ENCODE measurements at places on chromosomes 4 and X.

DNA sequence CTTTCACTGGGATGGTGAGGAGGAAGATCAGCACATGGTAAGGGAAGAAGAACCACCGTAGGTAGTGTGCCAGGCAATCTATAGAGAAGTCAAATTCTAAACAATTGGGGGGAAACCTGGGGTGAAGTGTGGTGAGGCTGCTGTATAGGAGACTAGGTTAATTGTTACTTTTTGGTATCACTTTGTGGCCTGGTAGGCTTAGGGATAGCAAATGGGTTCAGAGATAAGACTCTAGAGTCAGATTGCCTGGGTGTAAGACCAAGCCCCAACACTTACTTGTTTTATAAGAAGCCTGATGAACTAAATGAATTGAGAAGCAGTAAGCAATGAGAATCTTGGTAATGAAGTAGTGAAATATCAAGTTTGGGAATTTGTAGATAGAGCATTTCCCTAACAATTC lies 8.7 kb downstream of the SMAD1 start:
- DNase-seq, result no peak

GRCh38 chrX:30570505-30570904 lies 7.1 kb downstream of the TASL start:
- no peak for DNase-seq

DNA sequence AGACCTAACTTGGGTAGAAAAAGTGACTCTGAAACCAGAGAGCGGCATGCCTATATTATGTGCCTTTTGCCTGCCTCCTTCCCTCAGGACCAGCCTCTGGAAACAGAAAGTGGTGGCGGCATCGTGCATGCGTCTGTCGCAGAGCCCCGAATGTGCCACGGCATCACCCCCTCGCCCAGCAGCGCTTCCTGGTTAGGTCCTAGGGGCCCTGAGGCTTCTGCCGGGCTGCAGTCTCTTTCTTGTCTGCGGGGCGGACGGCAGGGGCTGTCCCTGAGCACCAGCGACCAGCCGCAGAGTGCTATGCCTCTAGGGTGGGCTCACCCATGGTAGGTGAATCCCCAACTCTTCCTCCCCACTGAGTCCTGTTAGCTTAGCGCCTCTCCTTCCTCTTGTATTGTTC lies 68.7 kb downstream of the VSIG4 start:
- no peak for DNase-seq

GRCh38 chr4:141912831-141913230 lies 276.4 kb downstream of the IL15 start:
- DNase-seq, result no peak

- DNase-seq, result no peak
Measured at GRCh38 chrX:122866532-122866931, 317.5 kb upstream of the GRIA3 start.

- DNase-seq, result no peak
Measured at GRCh38 chrX:119288890-119289393, 52.9 kb downstream of the PGRMC1 start.

DNA sequence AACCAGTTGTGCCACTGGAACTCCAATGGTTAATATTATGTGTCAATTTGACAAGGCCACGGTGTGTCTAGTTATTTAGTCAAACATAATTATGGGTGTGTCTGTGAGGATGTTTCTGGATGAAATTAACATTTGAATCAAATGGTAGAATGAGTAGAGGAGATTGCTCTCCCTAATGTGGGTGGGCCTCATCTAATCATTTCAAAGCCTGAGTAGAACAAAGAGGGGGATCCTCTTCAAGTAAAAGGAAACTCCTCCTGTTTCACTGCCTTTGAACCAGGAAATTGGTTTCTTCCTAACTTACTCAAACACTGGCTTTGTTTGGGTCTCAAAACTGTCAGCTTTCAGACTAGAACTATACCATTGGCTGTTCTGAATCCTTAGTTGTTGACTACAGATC lies 1692.1 kb downstream of the PCDH19 start:
- DNase-seq, result no peak

DNA sequence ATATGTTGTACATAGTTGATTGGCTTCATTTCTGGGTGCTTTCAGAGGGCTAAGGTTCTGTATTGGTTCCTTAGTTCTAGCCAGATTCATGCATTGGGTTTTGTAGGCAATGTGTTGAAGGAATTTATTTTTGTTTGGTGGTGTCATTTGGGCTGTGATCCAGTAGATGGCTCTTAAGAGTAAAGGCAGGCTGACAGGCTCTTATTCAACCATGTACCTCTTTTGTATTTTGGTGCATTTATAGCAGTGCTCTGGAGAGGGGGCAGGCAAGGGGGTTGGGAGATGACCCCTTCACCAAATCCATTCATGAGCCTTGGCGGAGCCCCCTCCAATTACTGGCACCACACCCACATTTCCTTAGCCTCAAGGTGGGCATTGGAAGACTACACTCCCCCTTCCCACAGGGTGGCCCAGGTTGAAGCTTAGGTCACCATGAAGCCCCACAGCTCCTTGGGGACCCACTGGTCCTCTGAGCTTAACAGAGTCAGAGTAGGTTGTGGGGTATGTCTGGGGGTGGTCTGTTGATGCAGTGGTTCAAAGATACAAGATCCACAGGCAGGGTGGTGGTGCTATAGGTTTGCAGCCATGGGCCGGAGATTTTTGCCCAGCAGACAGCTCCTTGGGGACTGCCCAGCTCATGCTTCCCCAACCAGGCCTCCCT lies 143.0 kb upstream of the GNPDA2 start:
- no peak for DNase-seq

DNA sequence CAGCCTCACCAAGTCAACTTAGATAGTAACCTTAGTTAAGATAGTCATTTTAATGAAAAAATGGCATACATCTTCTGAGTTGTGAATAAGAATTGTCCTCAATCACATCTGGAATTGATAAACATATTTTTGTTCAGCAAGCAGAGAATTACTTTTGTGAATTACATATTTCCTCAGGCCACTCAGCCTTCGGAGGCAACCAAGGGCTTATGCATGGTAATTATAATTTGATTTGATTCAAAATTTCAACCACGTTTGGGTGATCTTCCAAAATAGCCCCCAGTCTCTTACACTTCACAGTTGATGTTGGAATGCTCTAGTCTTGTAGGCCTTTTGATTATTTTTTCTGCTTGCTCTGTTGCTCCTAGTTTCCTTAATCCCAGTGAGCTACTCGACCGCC lies 63.4 kb downstream of the GALNTL6 start:
- no peak for DNase-seq

DNA sequence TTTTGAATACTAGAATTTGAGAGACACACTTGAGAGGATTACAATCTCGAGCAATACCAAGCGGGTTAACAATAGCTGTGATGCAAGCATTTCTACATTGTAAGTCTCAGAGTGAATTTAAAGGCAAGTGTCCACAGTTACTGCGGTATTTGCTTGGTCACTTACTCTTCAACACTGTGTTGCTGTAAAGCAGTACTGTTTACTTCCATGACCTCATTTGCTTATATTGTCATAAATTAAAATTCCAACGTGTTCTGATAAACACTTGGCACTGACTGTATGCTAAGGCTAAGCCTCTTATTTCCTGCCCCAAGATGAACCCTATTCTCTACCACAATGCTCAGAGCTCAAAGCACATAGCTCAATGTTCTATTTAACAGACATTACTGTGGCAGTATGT lies 11.1 kb downstream of the EXOC1L start:
- DNase-seq, result no peak

DNA sequence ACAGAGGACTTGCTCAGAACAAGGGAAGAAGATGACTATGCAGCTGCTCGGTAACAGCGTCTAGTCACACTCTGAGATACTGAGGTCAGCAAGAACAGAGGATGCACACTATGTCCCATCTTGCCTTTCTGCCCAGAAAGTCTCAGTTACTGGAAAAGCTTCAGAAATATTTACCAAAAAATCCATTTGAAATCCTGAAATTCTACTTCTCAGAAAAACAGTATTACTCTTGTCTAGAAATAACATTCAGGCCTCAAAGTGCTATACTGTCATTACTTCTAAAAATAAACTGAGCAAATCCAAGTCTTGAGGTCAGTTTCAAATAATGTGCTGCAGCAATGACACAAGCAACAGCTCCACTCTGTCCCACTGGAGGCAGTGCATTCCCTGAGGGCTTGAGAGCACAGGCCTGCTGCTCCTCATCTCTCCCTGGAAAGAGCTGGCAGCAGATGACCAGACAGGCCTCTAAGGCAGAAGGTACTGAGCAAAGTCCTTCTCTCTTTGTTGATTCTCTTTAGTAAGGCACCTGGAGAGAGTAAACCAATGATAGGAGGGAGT lies 76.9 kb downstream of the CAMK2D start:
- peak; percentile 49 for DNase-seq

GRCh38 chr4:98148856-98149255 lies 5.6 kb upstream of the STPG2 start:
- no peak for DNase-seq

DNA sequence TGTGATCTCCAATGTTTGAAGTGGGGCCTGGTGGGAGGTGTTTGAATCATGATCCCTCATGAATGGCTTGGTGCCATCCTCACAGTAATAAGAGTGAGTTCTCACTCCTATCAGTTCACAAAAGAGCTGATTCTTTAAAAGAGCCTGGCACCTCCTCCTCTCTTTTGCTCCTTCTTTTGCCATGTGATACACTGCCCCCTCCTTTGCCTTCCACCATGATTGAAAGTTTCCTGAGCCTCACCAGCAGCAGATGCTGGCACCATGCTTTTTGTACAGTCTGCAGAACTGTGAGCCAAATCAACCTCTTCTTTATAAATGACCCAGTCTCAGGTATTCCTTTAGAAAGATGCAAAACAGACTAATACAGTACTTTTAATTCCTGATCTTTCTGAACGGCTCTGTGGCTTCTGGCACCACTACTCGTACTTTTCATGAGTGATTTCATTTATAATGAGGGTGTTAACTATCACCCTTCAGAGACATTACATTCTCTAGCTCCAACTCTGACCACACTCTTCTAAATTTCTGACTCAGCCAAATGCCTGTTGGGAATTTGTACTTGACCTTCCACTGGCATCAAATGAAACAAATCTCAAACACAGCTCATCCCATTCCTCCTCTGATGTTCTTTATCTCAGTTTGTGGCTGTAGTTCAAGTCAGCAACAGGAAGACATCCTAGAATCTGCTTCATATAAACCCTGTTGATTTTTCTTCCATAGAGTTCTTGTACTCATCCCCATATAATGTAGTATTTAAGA lies 4.2 kb downstream of the UFSP2 start:
- no peak for DNase-seq

DNA sequence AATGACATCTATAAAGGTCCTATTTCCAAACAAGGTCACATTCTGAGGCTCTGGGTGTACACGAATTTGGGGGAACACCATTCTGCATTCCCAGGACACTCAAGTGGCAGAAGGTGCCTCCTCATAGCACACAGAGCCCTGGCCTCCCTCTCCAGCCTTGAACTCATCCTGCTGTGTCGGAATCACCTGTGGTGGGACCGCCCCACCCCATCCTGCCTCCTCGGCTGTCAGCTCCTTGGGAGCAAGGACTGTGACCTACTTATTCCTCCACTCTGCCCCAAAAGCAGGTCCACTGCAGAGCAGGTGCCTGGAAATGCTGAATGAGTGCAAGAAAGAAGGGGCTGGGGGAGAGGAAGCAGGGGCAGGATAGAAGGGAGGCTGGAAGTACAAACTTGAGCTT lies 33.5 kb downstream of the HTRA3 start:
- no peak for DNase-seq

- DNase-seq, result peak; percentile 32
Measured at GRCh38 chrX:125203737-125204578, 115.7 kb upstream of the TEX13C start.

DNA sequence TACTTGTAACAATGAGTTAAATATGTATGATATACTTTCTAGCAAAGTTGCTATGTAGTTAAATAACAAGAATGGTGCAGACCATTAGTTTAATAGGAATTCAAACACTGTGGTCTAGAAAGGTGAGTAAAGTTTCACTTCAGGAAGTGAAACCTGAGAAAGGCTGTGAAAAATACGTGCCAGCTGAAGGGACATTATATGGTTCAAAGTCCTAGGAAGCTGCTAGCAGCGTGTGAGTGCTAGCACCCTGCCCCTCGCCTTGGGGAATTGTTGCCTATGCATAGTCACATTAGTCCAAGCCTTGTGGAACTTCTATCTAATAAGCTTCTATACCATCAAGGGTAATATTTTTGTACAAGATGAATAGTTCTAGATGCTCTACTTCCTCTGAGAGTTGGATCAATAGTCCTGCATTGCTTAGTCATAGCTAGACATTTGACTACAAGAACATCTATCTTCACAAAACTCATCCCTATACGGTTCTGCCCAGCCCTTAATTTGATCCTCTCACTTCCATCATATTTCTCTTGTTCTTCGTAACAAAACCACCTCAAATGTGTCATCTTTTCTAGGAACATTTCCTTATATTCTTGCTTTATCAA lies 45.8 kb upstream of the ARSJ start:
- DNase-seq, result no peak

GRCh38 chr4:104616401-104616820 lies 121.7 kb upstream of the CXXC4 start:
- DNase-seq, result no peak

DNA sequence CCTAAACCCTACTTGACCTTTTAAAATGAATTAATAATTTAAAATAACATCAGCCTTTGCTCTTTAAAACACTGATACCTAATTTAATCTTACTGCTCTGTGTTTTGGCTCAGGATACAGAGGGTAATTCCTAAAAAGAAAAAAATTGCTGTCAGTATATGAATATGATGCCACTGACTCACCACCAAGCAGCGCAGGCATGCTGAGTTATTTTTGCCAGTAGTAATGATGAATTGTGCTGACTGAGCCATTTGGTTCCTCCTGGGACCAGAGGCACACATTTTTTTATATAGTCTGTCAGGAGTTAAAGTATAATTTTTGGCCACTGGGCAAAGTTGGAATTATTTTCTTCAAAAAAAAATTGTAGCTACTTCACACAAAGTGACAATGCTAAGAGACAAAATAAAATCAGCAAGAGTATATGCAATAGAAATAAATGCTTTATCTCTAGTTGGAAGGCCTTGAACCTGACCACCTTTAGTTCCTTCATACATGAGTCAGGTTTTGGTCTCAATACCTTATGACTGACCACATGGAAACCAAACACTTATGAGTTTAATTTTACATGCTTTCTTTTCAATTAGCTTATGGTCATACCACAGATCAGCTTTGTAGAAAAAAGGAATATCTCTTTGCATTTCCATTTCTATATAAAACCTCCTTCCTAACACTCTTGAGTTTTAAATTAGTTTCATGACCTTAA lies 115.1 kb downstream of the PPP3CA start:
- DNase-seq, result peak; percentile 30

DNA sequence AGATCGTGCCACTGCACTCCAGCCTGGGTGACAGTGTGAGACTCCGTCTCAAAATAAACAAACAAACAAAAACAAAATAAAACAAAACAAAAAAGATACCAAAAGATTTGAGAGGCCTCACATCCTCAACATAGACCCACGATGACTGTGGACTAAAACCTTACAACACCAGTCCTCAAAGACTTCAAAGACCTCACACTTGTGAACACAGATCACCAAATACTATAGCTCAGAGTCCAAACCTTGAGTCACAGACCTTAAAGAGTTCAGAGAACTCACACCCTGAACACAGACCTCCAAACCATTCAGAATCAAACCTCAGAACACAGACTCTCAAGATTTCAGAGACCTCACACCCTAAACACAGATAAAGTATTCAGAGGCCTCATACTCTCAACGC lies 12.7 kb upstream of the PAGE4 start:
- no peak for DNase-seq

GRCh38 chrX:9745417-9746115 lies 20.1 kb downstream of the GPR143 start:
- DNase-seq, result no peak
